ENCODE measurements at places on chromosomes 2 and 18. TPM values are rescaled to one million over a fixed set of nuclear protein-coding genes. Genes with fewer than 3 reads are reported as not detected.

The SCN3A gene
- total RNA-seq: not detected

The AGAP1 gene
- 13.2 TPM for total RNA-seq

The LYG1 gene
- not detected for total RNA-seq

The CROCC2 gene
- not detected for total RNA-seq

The ABCG8 gene
- not detected for total RNA-seq
